ENCODE measurements at places on chromosomes 1 and 21.
A peak's percentile ranks its signal among the peaks of the same experiment; 100 is the strongest.

GRCh38 chr1:175173531-175173930, 19.0 kb downstream of the KIAA0040 start:
- DNase-seq: no peak

DNA sequence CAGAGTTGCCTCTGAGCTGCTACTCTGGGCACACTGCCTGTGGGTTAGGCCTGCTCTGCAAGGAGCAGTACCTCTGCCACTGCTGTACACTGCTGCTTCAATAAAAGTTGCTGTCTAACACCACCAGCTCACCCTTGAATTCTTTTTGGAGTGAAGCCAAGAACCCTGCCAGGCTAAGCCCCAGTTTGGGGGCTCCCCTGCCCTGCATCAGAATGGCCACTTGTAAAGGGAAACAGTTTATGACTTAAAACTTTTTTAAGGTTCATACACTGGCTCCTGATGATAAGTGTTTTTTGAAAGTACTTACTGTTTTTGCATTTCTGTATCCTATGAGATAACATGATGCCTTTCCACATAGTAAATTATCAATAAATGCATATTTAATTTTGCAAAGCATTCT, 310.0 kb downstream of the LMO4 start:
- no peak for DNase-seq

DNA sequence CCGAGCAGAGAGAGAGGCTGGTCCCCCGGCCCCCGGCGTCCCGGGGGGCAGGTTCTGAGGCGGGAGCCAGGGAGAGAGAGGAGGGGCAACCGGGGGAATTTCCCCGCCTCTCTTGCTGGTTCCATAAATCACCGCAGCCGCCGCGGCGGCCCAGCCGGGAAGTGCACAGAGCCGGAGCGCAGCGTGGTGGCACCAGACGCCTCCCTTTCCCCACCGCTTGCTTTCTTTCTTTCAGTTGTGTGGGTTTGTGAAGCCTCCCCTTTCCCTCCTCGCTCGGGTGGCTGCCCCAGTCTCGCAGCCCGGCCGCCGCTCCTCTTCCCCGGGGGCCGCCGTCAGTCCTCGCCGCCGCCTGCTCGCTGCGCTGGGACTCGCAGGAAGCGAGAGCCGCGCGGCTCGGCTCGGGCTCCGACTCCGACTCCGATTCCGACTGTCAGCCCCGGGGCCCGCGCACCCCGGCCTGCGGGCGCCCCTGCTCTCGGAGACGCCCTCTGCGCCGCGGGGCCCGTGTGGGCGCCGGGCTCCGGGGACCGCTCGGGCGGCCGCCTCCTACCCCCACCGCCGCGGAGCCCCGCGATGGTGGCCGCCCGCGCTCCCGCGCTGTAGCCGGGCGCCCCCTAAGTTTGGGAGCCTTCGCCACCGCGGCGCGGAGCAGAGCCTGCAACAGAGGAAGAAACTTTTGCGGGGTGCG, at the start of gene CACHD1:
Gene CACHD1 (plus strand): TSS at position 153 of the 688 bp plus-strand sequence. CDS start 616 bp downstream, outside the sequence.
- DNase-seq: peak; percentile 10

- no peak for DNase-seq
Measured at GRCh38 chr1:93751377-93752250, 70.0 kb upstream of the BCAR3 start.

- DNase-seq: no peak
Measured at GRCh38 chr1:195580988-195581387, 1027.3 kb downstream of the KCNT2 start.

GRCh38 chr1:14626869-14627607, 28.6 kb downstream of the KAZN start:
- DNase-seq: peak; percentile 10

GRCh38 chr1:147109041-147109440, 63.2 kb downstream of the PRKAB2 start:
- no peak for DNase-seq

DNA sequence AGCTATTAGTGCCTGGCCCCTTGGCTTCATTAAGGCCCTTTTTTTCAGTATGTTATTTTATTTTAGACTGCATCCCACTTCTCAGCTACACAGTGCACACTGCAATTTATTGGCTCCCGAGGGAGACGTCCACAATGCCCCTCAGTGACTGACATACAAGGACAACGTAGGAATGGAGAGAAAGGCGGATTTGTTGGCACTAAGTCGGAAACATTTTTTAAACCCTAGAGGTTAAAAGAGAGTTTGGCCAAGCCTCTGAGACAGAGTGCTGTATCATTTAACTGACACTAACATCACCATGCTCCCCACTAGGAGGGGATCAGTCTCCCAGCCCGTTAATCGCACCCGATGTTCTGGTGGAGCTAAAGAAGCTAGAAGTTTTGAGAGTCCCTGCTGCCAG, 45.7 kb upstream of the FOXD3 start:
- DNase-seq: no peak

DNA sequence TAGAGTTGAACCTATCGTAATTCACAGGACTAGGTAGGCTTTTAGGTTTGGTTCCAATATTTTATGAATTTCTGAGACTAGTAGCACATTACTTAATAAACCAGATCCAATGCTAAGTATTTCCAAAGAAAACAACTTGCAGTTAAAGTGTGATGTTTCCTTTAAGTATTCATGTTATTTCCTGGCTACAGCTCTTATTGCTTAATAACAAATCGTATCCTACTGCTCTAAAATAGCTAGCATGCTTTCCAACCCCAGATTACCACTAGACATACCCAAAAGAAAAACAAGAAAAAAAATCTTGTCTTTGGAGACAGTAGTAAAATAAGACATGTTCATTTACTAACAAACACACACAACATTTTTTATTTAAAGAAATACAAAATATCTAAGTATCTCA, 898 bp downstream of the KRTAP27-1 start:
- DNase-seq: no peak

DNA sequence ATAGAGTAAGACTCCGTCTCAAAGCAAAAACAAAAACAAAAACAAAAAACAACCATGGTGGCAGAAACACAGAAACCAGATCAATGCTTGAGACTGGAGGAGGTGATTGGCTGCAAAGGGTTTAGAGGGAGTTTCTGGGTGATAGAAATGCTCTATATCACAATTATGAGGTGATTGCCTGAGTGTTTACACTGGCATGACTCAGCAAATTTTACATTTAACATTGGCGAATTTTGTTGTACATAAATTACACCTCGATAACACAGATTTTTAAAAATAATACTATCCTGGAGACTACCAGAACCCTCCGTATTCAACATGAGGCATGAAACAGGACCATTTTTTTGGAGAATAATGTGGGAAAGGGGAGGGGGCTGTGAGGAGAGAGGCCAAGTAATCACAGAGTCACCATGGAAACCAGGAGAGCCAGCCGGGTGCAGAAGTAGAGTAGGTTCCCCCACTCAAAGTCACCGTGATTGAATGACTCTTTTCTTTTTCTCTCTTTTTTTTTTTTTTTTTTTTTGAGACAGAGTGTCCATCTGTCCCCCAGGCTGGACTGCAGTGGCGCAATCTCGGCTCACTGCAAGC, 24.3 kb downstream of the HEYL start:
- no peak for DNase-seq

DNA sequence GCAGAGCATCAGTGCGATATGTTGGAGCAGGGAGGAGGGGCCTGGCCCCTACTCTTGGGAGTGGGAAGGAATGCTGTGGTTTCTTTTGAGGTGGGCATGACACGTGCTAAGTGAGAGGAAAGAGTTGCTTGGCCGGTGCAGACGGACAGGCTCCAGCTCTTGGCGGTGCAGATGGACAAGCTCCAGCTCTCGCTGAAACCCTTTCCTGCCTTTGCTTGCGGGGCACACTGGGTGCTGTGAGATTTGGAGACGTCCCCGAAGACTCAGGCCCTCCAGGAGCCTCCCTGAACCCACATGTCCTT, 15.9 kb downstream of the PDXK start:
- no peak for DNase-seq

GRCh38 chr1:85376356-85376755, 88.6 kb downstream of the DDAH1 start:
- no peak for DNase-seq

DNA sequence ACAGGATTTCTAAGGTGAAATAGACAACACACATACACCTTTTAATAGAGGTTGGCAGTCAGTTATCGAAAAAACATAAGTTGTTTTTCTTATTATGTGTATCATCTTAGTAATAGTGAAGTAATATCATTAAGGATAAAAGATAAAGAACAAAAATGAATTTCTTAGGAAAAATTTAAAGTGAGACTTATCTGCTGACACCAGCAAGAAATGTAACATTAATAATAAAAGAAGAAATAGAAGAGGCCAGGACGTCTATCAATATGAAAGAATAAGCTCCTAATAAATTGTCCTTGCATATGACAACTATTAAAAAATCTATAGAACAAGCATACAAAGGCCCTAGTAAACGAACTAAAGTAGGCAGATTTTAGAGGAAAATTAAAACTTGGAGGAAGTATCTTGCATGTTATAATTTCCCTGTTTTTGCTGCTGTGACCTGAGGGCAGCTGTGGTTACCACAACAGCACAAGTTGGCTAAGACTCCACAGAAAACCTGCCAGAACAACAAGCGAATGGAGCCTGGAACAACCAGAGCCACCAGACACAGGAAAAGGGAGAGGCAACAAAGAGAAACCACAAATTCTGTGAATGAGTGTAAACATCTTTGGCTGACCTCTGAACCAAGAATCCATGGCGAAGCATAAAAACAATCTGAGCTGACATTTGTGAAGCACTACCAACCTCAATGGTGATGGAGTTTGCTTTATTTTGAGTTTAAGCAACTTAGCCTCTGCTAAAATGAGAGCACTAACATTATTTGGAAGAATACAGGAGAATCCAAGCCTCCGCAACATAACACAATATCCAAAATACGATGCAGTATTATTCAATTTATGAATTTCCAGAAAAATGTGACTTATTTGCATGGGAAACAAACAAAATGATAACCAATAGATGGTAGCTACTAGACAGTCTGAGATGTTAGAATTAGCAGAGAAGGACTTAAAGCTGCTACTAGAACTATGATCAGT, 207.5 kb downstream of the KCNT2 start:
- peak; percentile 43 for DNase-seq

GRCh38 chr1:30663596-30664091, 59.7 kb downstream of the MATN1 start:
- DNase-seq: no peak

DNA sequence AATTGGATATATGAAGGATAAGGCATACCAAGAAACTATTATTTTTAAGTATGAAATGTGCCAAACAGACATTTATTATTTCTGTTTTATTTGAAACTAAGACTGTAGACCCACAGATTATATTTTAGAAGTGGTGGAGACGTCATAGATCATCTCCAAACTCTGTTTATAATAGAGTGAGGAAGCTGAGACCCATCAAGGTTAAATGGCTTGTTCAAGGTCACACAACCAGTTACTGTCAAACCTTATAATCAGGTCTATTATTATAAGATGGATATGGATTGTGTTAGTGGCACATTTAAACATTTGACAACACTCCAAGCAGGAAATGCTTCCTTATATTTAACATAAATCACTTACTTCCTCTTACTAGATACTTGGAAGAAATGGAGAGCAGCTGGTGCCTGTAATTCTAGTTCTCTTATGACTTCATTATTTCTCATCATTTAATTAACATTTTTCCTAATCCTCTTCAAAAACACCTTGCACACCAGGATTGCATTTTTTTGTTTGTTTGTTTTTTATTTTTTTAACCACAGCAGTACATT, 117.0 kb downstream of the NEK7 start:
- DNase-seq: no peak

GRCh38 chr21:45919593-45919992, 62.0 kb upstream of the COL6A1 start:
- no peak for DNase-seq

DNA sequence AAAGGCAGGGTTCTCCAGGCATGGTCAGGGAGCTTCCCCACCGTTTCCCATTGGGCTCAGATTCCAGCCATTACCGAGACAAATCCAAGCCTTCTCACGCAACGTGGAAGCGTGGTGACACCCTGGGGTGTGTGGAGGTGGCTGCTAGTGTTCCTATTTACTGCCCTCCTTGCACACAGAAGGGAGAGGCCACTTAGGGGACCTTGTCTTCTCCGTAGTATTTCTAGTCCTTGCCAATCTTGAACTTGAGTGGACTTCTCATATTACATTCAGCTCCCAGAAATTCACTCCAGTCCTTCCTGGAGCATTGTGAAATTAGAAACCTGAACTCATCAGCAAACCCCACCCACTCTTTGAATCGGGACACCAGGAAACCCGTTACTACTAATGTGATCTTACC, 131.6 kb downstream of the AJAP1 start:
- DNase-seq: no peak

DNA sequence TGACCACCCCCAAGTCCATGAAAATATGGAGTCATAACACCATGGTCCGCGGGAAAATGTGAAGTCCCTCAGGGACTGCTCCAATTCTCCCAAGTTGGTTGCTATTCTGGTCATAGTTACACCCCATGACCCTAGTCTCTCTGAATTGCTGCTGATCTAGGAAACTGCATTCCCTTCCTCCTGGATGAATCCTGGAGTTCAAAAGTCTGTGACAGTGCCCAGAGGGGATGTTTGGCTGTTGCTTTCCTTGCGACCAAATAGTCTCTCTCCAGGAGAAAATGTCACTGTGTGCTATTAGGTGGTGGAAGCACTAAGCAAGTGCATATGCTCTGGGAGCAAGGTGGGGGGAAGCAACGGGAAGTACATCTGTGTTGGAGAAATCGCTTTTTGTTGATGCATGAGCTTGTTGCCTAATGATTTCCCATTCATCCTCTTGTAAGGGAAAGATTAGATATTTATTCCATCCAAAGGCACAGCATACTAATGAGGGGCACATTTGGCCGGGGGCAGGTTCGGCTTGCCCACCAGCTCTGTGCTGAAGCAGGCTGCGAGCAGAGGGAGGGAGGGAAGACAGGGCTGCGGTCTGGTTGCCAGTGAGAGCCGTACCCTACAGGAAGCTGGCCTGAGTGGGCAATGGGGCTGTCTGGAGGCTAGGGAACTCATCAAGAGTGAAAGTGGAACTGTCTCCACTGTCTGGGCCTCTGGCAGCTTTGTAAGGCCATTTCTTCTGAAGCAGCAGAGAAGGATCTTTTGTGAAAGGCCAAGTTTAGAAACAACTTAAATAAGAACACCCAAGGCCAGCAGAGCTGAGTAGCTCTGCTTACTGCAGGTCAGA, 27.2 kb downstream of the SYT6 start:
- DNase-seq: no peak

DNA sequence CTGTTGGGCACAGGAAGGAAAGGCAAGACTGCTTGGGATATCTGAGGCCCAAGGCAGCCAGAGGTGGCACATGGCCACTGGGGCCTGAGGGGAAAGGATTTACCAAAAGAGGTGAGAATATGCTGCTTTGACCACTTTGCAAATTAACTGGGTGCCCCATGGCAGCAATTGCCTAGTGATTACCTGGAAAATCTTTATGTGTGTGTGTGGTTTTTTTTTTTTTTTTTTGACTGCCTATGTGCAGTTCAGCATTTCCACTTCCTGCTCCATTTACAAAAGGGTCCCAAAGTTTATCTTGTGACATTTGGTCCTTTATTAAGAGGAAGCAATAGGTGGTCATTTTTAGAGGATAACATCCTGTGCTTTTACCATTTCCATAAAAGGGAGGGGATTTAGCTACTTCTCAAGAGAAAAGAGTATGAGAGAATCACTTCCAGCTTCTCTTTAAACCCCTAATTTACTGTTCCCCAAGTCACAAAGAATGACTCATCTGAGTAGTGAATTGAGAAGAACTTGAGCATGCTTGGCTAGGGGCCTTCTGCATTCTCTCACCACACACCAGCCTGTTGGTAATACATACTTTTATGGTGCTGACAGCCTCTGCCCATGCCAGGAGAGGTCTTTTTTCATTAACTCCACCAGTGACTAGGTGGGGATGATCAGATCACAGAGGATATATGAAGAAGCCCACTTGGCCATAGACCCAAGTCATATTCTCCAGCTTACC, 52.1 kb downstream of the SYDE2 start:
- no peak for DNase-seq

GRCh38 chr1:203537806-203538464, 44.0 kb downstream of the OPTC start:
- no peak for DNase-seq
